Upper lobe of right lung (tissue), 1 donor: ENCODE measurements at places on chromosomes 7 and 10. TPM values are rescaled to one million over a fixed set of nuclear protein-coding genes. Genes with fewer than 3 reads are reported as not detected.

- H3K27me3 ChIP-seq: no peaks in the 10 kb centered on the region
- DNase-seq: no peak
Observed at GRCh38 chr10:59898125-59898835, 8.1 kb downstream of the CCDC6 start.

DNA sequence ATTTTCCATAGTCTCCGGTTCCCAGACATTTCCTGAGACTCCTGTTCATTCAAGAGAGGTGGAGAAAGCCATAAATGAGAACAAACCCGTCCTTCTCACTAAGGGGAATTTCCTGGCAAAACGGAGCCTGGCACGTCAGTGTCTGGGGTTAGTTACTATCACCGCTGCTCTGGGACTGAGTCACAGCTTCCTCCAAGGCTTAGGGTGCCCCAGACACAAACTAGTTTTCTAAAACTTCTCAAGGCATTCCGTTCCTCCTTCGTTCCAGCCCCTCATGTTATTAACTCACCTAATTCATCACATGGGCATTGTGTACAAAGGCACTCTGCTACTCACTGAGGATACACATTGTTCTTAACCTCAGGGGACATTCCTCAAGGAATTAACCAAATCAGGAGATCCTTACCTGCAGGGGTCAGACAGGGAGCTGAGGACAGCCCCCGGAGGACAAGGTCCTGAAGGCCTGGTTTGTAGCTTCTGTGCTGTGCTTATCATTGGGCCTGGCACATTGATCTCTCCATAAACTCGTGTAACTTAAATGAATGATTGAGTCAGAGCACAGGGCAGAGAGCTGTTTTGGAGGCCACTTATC lies 103.0 kb upstream of the KLF6 start:
- DNase-seq: no peak
- H3K27ac ChIP-seq: peak overlapping the region; percentile 67
- H3K36me3 ChIP-seq: no peaks in the 10 kb centered on the region
- no peak overlapping the region for H3K4me3 ChIP-seq
- peaks cover 18% of the 10 kb centered on the region for H3K4me1 ChIP-seq
- H3K27me3 ChIP-seq: no peaks in the 10 kb centered on the region

DNA sequence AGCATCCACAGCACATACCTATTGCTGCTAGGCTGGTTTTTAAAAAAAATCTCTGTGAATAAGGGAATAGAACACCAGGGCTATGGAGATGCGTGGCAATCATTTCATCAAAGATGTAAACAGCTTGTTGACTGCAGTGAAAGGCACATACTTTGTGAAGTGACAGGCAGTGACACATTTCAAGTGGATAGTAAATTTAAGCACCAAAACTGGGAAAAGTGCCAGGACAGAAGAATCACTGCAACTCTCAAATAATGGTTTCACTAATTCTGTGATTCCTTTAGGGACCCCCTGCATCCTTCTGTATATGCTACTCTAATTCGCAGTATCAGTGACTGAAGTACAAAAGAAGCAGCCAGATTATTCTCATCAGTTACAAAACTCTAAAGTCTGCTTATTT lies 145.2 kb upstream of the KLF14 start:
- H3K4me1 ChIP-seq: peaks cover 29% of the 10 kb centered on the region
- H3K36me3 ChIP-seq: peaks cover 94% of the 10 kb centered on the region
- no peak overlapping the region for H3K4me3 ChIP-seq
- no peak overlapping the region for H3K27ac ChIP-seq

DNA sequence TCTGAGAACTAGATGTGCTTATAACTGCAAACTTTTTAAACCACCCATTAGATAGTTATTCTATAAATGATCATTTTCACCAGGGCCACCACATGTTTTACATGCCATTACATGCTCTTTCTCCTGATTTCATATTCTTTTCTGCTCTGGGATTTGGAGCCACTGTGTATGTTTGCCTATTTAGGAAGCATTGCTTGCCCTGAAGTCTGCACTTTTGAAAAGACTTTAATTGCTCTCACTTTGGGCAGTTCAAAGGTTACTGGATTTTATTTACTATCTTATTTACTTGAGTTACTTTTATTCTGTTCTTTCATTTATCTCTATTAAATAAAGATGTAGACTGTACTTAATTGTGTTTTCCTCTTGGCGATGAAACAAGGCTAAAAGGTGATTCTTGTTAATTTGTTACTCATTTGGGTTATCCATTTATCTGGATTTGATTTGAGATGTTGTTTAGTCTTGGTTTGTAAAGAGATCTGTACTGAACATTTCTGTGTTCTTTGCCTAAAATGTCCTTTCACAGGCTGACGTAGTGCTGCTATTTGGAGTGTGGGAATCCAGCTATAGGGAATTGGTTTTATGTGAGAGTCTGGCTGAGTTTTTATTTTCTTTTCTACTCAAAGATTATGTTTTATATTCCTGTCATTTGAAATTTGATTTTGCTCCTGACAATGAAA lies 88.8 kb downstream of the SUGCT start:
- no peaks in the 10 kb centered on the region for H3K27me3 ChIP-seq
- no peak for DNase-seq
- H3K36me3 ChIP-seq: no peaks in the 10 kb centered on the region
- no peak overlapping the region for H3K27ac ChIP-seq
- no peaks in the 10 kb centered on the region for H3K4me1 ChIP-seq

DNA sequence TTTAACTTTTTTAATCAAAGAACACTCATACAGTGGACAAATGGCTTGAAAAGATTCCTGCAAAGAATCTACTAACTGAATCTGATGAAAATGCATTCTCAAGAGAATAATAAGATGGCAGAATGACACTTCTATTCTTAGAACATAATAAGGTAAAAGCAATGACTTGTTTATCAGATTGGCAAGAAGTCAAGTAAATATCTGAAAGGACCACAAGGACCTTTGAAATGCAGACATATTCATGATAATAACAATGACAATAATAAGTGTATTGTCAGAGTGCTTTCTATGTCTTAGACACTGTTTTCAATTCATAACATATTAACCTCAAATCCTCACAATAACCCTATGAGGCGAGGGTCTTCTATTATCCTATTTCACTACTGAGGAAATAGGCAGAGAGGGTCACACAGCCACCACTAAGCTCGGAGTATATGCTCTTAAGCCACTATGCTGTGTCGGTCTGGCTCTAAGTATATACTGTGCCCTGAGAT lies 10.6 kb downstream of the HACD1 start:
- no peak for DNase-seq
- H3K4me1 ChIP-seq: peaks cover 5% of the 10 kb centered on the region
- H3K4me3 ChIP-seq: no peak overlapping the region
- H3K27me3 ChIP-seq: no peaks in the 10 kb centered on the region
- H3K36me3 ChIP-seq: peaks cover 6% of the 10 kb centered on the region

- no peaks in the 10 kb centered on the region for H3K36me3 ChIP-seq
- H3K4me1 ChIP-seq: no peaks in the 10 kb centered on the region
- H3K4me3 ChIP-seq: no peak overlapping the region
Observed at GRCh38 chr10:52994370-52994769, 221.8 kb upstream of the MBL2 start.

DNA sequence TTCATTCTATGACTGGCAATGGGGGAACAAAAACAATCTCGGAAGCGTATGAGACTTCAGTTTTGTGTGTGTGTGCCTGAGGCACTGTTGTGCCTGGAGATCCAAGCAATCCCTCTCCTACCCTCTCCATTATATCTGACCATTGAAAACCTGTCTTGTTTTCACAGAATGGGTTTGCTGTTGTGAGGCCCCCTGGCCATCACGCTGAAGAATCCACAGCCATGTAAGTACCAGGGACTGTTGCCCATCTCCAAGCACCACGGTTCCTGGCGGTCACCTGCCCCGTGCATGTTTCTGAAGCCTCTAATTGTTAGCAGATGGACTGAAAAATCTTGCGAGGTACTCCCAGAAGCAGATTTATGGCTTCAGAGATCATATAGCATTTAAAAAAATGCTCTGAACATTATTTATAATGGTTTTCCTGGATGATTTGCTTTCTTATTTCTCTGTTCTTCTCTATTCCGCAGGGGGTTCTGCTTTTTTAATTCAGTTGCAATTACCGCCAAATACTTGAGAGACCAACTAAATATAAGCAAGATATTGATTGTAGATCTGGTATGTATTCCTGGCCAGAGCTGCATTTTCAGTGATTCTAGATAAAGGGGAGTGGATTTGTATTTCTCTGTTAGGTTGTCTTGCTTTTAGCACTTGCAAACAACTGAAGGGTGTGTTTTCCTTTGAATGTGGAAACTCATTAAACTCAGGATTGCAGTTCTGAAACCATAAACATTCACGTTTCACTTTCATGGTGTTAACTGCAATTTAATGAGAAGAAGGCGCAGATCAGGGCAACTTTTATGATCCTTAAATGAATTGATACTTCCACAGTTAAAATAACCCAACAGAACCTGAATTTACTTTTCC lies 288.2 kb downstream of the TWIST1 start:
- H3K36me3 ChIP-seq: no peaks in the 10 kb centered on the region
- H3K27me3 ChIP-seq: no peaks in the 10 kb centered on the region
- no peak overlapping the region for H3K4me3 ChIP-seq
- H3K4me1 ChIP-seq: no peaks in the 10 kb centered on the region

- H3K4me1 ChIP-seq: peaks cover 24% of the 10 kb centered on the region
- no peaks in the 10 kb centered on the region for H3K27me3 ChIP-seq
- no peak for DNase-seq
- H3K36me3 ChIP-seq: peaks cover 55% of the 10 kb centered on the region
Observed at GRCh38 chr7:107180378-107180777, 11.6 kb downstream of the HBP1 start.

- H3K27me3 ChIP-seq: no peaks in the 10 kb centered on the region
- no peak overlapping the region for H3K27ac ChIP-seq
- peaks cover 6% of the 10 kb centered on the region for H3K4me1 ChIP-seq
- DNase-seq: no peak
Observed at GRCh38 chr10:47181052-47181849, 118.7 kb upstream of the GDF10 start.

Gene ZNF488
- 0.41 TPM for total RNA-seq

DNA sequence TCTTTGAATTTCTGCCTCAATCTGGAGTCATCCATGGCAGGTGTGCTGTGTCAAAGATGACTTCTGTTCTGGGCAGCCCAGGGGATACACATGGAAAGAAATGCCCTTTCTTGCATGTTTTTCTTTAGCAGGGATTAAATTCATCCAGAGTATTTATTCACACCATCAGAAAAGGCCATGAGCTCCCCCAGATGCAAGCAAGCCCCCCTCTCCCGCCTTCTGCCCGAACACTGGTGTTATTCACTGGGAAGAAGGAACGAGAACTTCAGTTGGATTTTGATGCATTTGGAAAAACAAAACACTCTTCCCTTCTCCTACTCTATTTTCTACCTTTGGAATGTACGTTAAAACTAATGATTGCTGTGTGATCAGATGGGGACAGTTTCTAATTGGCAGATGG lies 1.4 kb downstream of the PLPP4 start:
- DNase-seq: no peak
- H3K4me1 ChIP-seq: peaks cover 7% of the 10 kb centered on the region
- H3K36me3 ChIP-seq: no peaks in the 10 kb centered on the region
- peaks cover 51% of the 10 kb centered on the region for H3K27me3 ChIP-seq

DNA sequence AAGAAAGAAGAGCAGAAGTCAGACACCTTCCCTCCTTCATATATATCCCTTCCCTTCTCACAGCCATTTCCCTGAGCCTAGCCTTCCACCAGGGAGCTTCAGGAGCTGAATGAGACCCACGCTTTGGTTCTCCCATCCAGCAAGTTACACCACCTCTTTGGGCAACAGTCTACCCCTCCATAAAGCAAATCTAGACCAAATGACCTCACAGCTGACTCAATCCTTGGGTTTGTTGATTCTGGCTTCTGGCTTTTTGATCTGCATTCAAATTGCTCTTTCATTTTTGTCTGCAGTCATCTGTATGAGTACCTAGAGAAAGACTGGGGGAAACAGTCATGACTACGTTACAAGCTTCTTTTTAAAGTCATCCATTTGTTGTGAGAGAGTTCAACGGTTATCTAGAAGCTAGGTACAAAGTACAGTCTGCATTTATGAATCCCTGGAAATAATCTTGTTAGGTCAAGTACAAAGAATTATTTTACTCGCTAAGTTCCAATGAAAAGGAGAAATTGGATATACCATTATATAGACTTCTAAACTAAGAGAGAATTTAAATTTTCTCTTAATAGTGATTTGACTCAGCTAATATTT lies 86.3 kb downstream of the RAB11FIP2 start:
- H3K27me3 ChIP-seq: no peaks in the 10 kb centered on the region
- no peak for DNase-seq
- H3K36me3 ChIP-seq: no peaks in the 10 kb centered on the region
- no peak overlapping the region for H3K27ac ChIP-seq
- no peak overlapping the region for H3K4me3 ChIP-seq

GRCh38 chr7:1290026-1290678 lies 57.5 kb downstream of the UNCX start:
- H3K27me3 ChIP-seq: peaks cover 60% of the 10 kb centered on the region
- H3K36me3 ChIP-seq: no peaks in the 10 kb centered on the region
- peak overlapping the region; percentile 32 for H3K4me3 ChIP-seq
- H3K4me1 ChIP-seq: peaks cover 12% of the 10 kb centered on the region
- no peak overlapping the region for H3K27ac ChIP-seq

- no peaks in the 10 kb centered on the region for H3K27me3 ChIP-seq
- H3K4me3 ChIP-seq: no peak overlapping the region
- H3K4me1 ChIP-seq: peaks cover 28% of the 10 kb centered on the region
- no peak overlapping the region for H3K27ac ChIP-seq
- DNase-seq: no peak
Observed at GRCh38 chr7:92242972-92243371, 2.7 kb downstream of the KRIT1 start.

Gene ABCC2
- total RNA-seq: 1.1 TPM

GRCh38 chr10:10610171-10610570 lies 407.5 kb upstream of the CELF2 start:
- H3K27me3 ChIP-seq: no peaks in the 10 kb centered on the region
- no peaks in the 10 kb centered on the region for H3K36me3 ChIP-seq
- no peaks in the 10 kb centered on the region for H3K4me1 ChIP-seq
- DNase-seq: no peak
- no peak overlapping the region for H3K27ac ChIP-seq
- no peak overlapping the region for H3K4me3 ChIP-seq

DNA sequence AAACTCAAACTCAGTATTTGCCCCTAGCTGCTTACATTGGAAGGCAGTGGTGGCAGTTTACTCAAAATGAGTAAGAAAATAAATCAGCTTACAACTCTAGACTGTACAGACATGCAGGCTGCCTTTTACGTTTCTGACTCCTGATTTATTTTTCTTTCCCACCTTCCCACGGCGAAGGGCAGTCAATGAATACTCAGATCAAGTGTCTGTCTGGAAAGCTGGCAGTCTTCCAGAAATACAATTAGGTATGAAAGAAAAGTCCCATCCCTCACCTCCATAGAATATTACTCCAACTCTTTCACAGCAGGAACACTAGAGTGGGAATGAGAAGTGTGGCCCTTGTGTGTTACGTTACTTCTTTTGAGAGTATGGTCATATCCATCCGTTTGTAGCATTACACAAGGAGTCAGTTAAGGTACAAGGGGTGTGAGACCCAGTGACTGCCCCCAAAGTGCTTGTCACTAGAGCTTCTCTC lies 1.3 kb upstream of the PAPSS2 start:
- H3K27me3 ChIP-seq: no peaks in the 10 kb centered on the region
- no peak for DNase-seq
- no peaks in the 10 kb centered on the region for H3K36me3 ChIP-seq
- no peak overlapping the region for H3K4me3 ChIP-seq
- peak overlapping the region; percentile 88 for H3K27ac ChIP-seq
- peaks cover 15% of the 10 kb centered on the region for H3K4me1 ChIP-seq

Gene GHRHR
- total RNA-seq: not detected

Gene VAX1
- not detected for total RNA-seq
